Activated CD4-positive, alpha-beta T cell treated with anti-CD3 and anti-CD28 coated beads, Interleukin-2, amount 10 ng/mL, durations not matched to agents 7 days and 5 days (primary cell): ENCODE measurements at places on chromosomes 3 and 15. TPM values are rescaled to one million over a fixed set of nuclear protein-coding genes. Genes with fewer than 3 reads are reported as not detected.

Gene SLC2A2
- total RNA-seq, result not detected

Gene SNX33
- 0.79 TPM for total RNA-seq

GRCh38 chr3:22297436-22297835, 546.4 kb upstream of the ZNF385D start:
- DNase-seq, result no peak
- H3K27ac ChIP-seq, result no peak overlapping the region
- H3K27me3 ChIP-seq, result no peaks in the 10 kb centered on the region
- H3K4me1 ChIP-seq, result no peaks in the 10 kb centered on the region
- H3K4me3 ChIP-seq, result no peak overlapping the region
- no peaks in the 10 kb centered on the region for H3K36me3 ChIP-seq

DNA sequence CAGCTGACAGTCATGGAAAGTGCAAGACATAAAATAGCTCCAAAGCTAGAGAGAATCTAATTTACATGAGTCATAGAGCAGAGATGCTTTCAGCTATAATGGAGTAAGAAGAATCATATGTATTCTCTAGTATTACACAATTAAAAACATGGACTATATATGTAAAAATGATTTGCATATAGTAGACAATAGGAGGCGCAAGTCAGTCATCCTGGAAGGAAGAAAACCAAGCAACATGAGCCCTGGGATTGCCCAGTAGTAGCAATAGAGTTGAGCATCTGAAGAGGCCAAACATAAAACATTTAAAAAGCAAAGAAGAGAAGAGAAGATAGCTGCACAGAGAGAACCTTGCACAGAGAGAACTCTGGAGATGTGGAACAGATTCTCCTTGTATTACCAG, 455.0 kb downstream of the EPHA3 start:
- no peak overlapping the region for H3K4me3 ChIP-seq
- no peaks in the 10 kb centered on the region for H3K4me1 ChIP-seq
- DNase-seq, result no peak
- no peak overlapping the region for H3K27ac ChIP-seq
- no peaks in the 10 kb centered on the region for H3K27me3 ChIP-seq
- no peaks in the 10 kb centered on the region for H3K36me3 ChIP-seq

Gene PPP1R14D
- not detected for total RNA-seq
